Fibroblast of lung (primary cell): ENCODE measurements at places on chromosomes 11 and 22. TPM values are rescaled to one million over a fixed set of nuclear protein-coding genes. Genes with fewer than 3 reads are reported as not detected.

- no peak overlapping the region for H3K27ac ChIP-seq
- no peaks in the 10 kb centered on the region for H3K36me3 ChIP-seq
- H3K4me3 ChIP-seq: no peak overlapping the region
- DNase-seq: no peak
- H3K4me1 ChIP-seq: no peaks in the 10 kb centered on the region
These were observed 23.0 kb downstream of the RNF121 start for GRCh38 chr11:71951741-71952310.

DNA sequence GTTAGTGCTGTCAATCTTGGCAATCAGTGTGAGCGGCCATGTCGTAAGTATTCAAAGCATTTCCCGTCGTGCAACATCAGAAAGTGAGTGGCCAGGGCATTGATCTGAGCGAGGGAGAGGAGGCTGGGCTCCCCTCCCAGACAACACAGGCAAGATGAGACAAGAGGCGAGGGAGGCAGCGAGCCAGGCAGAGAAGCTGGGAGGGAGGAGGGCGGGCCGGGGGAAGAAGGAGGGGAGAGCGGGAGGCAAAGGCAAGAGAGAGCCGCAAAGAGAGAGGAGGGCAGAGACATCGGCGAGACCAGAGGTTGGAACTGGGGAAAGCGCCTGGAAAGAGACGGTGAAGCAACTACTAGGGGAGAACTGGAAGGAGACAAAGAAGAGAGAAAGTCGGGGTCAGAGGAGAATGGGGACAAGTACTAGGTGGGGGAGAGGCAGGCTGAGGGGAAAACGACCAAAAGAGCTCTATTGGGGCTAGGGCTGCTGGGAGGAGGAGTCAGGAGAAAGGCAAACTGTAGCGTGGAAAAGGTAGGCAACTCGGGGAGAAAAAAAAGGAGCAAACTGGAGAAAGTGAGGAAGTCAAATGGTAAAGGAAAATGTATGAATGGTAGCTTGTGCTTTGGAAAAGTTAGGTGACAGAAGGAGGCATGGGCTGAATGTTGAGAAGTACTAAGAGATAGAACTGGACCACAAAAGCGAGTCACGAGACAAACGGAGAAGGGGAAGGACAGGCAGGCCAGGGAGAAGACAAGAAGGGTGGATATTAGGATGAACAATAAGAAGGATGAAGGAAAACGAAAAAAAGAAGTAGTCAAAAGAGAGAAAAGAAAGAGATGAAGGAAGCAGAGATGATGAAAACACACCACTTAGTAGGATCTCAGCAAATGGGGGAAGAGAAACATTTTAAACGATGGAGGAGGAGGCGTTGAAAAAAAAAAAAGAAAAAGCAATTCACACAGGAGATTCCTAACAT, 130.5 kb upstream of the C11orf58 start:
- peak overlapping the region; percentile 84 for H3K4me3 ChIP-seq
- peak; percentile 78 for DNase-seq
- H3K36me3 ChIP-seq: no peaks in the 10 kb centered on the region
- peak overlapping the region; percentile 56 for H3K27ac ChIP-seq

GRCh38 chr11:64229744-64230170, 591 bp upstream of the DNAJC4 start:
- H3K4me1 ChIP-seq: peaks cover 11% of the 10 kb centered on the region
- no peaks in the 10 kb centered on the region for H3K27me3 ChIP-seq
- no peaks in the 10 kb centered on the region for H3K36me3 ChIP-seq
- no peak for DNase-seq
- no peak overlapping the region for H3K27ac ChIP-seq

- H3K36me3 ChIP-seq: no peaks in the 10 kb centered on the region
- no peak overlapping the region for H3K27ac ChIP-seq
- H3K4me3 ChIP-seq: no peak overlapping the region
- no peak for DNase-seq
- no peaks in the 10 kb centered on the region for H3K27me3 ChIP-seq
These were observed 16.6 kb downstream of the CAVIN3 start for GRCh38 chr11:6303661-6304060.

CCDC15 gene
- total RNA-seq: 0.77 and 2.3 TPM in 2 replicates

GRCh38 chr11:77073328-77074001, 6.7 kb downstream of the CAPN5 start:
- no peaks in the 10 kb centered on the region for H3K27me3 ChIP-seq
- DNase-seq: peak; percentile 97
- H3K36me3 ChIP-seq: peaks cover 3% of the 10 kb centered on the region
- H3K4me3 ChIP-seq: no peak overlapping the region
- H3K27ac ChIP-seq: peak overlapping the region; percentile 94

DNA sequence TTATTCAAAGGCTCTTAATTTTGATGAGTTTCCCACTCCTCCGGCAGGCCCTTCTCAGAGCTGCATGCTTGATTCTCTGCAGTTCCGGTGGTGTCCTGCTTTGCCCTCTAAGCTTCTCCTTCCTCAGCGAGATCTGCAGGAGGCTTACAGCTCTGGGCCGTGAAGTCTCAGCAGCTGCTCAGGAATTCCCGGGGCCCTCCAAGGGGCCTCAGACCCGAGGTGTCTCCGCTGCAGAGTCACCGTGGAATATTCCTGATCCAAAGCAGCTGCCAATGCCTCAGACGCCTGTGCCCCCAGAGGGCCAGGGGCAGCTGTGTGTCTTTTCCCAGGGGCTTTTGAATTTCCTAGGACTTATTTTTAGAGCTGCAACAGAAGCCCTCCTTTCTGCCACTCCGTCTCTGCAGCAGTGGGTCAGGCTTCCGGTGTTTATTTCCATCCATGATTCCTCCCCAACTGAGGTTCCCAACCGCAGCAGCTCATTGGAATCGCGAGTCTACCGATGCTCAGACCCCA, 37.2 kb downstream of the RPS6KA4 start:
- peaks cover 3% of the 10 kb centered on the region for H3K27me3 ChIP-seq
- H3K36me3 ChIP-seq: no peaks in the 10 kb centered on the region
- no peak for DNase-seq
- no peak overlapping the region for H3K4me3 ChIP-seq
- H3K4me1 ChIP-seq: no peaks in the 10 kb centered on the region
- H3K27ac ChIP-seq: no peak overlapping the region

DNA sequence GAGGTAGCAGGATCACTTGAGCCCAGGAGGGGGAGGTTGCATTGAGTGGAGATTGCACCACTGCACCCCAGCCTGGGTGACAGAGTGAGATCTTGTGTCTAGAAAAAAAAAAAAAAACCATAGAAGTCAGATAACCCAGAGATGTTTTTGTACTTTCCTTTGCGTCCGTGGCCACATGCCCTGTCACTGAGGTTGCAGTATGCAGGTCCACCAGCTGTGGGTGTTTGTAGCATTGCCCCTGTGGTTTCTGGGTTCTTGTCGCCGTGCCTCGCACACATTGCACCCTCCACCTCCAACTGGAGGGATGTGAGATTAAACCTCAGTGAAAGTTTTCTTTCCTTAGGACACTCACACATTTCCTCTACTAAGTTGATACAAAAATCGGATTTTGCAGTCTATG, 70.3 kb downstream of the TNRC6B start:
- no peak overlapping the region for H3K4me3 ChIP-seq
- H3K4me1 ChIP-seq: no peaks in the 10 kb centered on the region
- no peak for DNase-seq
- no peaks in the 10 kb centered on the region for H3K27me3 ChIP-seq
- H3K27ac ChIP-seq: no peak overlapping the region

DNA sequence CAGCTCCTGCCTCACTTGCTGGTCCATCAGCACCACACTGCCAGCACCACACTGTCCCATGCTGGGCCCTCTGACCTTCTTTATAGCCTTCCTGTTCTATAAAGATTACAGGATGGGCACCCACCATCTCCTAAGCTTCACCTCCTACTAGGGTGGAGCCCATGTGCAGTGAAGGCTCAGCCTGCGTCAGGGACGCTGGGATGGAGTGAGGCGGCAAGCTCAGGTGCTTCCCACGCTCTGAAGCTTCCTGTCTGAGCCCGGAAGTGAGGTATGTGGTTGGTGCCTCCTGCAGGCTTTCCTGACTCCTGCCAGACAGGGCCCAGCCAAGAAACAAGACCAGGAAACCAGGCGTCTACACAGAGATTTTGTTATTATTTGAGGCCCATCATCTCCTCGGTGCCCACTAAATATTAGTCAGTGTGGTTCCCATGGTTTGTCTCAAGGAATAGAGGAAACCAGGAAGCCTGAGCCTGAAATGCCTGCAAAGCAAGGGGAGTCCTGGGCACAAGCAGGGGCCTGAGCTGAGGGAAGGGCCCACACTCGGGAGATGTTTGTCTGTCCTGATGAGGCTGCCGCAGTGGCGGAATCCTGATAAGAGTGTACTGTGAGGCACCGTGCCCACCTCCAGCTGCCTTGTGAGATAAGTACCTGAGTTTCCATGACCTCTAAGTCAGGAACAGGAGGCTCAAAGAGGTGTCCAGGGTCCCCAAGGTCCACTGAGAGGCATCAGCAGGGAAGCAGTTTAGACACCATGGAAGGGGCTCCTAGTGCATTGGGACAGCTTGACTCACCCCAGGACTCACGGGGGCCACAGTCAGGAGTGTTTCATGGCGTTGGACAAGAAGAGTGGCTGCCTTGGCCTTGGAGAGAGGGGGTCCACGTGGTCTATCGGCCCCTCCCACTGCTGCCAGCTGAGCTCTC, 22.0 kb downstream of the RSPH14 start:
- H3K4me1 ChIP-seq: no peaks in the 10 kb centered on the region
- no peaks in the 10 kb centered on the region for H3K27me3 ChIP-seq
- no peak overlapping the region for H3K27ac ChIP-seq
- no peak overlapping the region for H3K4me3 ChIP-seq
- no peak for DNase-seq

VPS11 gene
- total RNA-seq: 26.7 and 34.3 TPM in 2 replicates

TEX54 gene
- not detected in 2 replicates for total RNA-seq

GRCh38 chr22:47090591-47091245, 328.3 kb downstream of the TBC1D22A start:
- peak overlapping the region; percentile 31 for H3K27ac ChIP-seq
- no peaks in the 10 kb centered on the region for H3K4me1 ChIP-seq
- peak; percentile 47 for DNase-seq
- H3K36me3 ChIP-seq: no peaks in the 10 kb centered on the region
- H3K4me3 ChIP-seq: peak overlapping the region; percentile 59
- H3K27me3 ChIP-seq: no peaks in the 10 kb centered on the region

NEFH gene
- total RNA-seq: 0.17 and 0.26 TPM in 2 replicates

GRCh38 chr11:76625472-76626186, 44.9 kb downstream of the LRRC32 start:
- H3K27me3 ChIP-seq: no peaks in the 10 kb centered on the region
- no peaks in the 10 kb centered on the region for H3K36me3 ChIP-seq
- DNase-seq: no peak
- H3K27ac ChIP-seq: no peak overlapping the region
- H3K4me3 ChIP-seq: no peak overlapping the region
- peaks cover 28% of the 10 kb centered on the region for H3K4me1 ChIP-seq

GRCh38 chr11:46207270-46207669, 70.2 kb upstream of the CREB3L1 start:
- H3K27ac ChIP-seq: no peak overlapping the region
- H3K4me3 ChIP-seq: no peak overlapping the region
- no peaks in the 10 kb centered on the region for H3K36me3 ChIP-seq
- H3K27me3 ChIP-seq: peaks cover 9% of the 10 kb centered on the region
- no peak for DNase-seq

SLC15A3 gene
- 19.5 and 29.9 TPM in 2 replicates for total RNA-seq

DNA sequence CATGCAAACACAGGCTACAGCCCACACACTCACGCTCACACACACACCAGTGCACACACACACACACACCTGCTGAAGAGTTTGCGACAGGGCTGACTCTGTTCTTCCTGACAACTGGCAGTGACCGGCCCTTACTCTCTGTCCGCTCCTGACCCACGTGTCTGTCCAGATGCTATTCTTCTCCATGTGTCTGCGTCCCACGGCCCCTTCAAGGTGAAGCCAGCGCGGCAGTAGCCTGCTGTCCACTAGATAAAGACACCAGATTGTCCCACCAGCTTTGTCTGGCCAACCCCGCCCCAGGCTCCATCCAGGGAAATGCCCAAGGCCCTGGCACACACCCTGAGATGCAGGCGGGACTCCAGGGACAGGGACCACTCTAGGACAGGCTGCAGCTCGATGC, 713.9 kb downstream of the BRD1 start:
- H3K27ac ChIP-seq: no peak overlapping the region
- no peak for DNase-seq
- H3K4me1 ChIP-seq: no peaks in the 10 kb centered on the region

- no peaks in the 10 kb centered on the region for H3K27me3 ChIP-seq
- H3K4me3 ChIP-seq: no peak overlapping the region
- H3K27ac ChIP-seq: no peak overlapping the region
- no peaks in the 10 kb centered on the region for H3K36me3 ChIP-seq
These were observed 24.4 kb downstream of the SREBF2 start for GRCh38 chr22:41857155-41857859.

ELF5 gene
- total RNA-seq: not detected in 2 replicates
